ENCODE measurements at places on chromosomes 6 and 20.

GRCh38 chr6:39897698-39898097 lies 36.6 kb downstream of the MOCS1 start:
- no peak for DNase-seq

DNA sequence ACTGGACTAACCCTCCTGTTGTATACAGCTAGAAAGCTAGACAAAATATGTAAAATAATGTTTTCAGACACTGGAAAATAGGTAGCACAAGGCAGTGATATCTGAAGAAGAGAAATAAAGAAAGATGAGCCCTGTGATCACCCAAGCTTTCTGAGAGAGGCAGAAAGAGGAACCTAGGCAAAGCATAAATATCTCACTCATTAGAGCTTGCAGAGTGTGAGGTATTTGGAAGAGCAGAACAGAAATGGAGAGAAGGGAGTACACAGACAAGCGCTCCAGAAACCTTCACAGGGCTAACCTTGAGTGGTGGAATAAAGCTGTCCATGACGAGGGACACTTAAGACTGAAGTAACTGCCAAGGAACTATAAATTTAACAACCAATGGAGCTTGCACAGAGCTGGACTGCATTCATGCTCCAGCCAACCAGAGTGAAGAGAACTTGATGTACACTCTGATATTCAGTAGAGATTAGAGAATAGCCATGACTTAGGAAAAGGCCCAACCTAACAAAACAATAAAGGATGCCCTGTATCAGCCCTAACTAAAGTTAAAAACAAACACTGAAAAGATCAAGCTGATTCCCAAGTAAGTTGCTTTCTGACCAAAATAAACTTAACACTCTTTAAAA lies 280.9 kb upstream of the STXBP5 start:
- DNase-seq: no peak

DNA sequence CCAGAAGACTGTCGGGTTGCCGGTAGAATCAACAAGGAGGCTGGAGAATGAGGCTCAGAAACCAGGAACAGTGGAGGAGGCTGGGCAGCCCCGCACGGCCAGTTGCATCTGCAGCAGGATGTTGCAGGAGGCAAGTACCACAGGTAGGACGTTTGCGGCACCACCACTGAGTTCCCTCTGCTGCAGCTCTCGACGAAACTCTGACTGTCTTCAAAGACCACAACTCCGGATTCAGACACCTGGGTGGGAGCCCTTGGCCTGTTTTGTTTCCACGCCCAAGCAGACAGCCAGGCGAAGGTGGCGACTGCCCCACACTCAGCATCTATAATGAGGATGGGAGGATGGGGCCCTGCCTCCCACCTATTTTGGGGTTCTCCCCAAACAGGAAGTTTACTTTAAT lies 218.2 kb downstream of the ZDHHC14 start:
- DNase-seq: no peak

- DNase-seq: no peak
Measured at GRCh38 chr20:43525021-43525420, 17.5 kb downstream of the L3MBTL1 start.

GRCh38 chr6:43616725-43617472 lies 12.2 kb downstream of the GTPBP2 start:
- no peak for DNase-seq

- DNase-seq: no peak
Measured at GRCh38 chr20:23048283-23049200, 930 bp downstream of the THBD start.

DNA sequence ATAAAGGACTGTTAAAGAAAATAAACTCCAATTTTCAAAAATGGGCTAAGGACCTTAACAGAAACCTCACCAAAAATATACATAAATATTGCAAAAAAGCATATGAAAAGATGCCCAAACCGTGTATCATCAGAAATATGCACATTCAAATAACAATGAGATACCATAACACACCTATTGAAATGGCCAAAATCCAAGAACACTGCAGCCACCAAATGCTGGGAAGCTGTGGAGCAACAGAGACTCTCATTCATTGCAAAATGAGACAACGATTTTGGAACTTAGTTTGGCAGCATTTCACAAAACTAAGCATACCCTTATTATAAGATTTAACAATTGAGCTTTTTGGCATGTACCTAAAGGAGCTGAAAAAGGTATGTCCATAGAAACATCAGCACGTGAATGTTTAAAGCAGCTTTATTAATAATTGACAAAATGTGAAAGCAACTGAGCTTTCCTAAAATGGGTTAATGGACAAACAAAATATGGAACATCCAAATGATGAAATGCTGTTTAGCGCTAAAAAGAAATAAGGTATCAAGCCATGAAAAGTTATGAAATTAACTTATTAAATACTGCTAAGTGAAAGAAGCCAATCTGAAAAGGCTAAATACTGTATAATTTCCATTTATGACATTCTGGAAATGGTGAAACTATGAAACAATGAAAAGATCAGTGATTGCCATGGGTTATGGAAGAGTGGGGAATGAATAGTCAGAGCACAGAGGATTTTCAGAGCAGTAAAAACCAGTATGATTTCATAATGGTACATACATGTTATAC lies 592.6 kb upstream of the ADGRB3 start:
- DNase-seq: no peak

DNA sequence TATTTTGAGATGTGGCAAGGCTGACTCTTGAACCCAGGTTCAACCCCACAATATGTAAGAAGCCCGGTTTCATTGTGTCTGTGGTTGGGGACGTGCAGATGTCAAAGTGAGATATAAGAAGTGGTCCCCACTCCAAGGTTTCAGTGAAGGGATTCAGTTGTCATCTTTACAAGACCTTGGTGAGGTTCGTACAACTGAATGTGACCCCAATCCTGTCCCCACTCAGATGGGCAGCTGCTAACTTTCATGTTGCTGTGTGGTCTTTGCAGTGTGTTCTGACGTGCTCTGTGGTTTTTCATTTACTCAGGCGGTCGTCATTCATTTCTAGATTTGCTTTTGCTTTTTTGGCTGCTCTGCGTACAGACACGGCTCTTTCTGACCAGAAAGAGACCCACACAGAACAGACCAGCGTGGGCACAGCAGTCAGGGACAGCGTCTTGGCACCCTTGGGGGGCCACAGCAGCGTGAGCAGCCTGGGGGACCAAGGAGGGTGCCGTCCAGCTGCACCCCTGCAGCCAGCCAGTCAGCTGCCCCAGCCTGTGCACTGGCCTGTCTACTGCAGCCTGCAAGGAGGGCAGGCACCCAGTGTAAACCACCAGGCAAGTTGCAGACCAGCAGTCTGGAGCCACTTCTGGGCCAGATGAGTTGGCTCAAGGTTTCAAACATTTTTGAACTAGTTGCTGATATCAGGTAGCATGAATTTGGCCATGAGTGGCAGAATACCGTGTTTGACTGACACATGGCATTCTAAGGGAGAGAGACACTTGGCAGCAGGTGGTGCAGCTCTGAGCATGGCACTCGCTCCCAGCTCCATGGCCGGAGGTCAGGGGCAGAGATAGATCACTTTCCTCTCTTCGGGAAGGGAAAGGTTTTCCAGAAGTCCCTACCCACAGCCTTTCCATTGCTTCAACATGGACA lies 49.4 kb upstream of the IRF4 start:
- DNase-seq: no peak

- DNase-seq: no peak
Measured at GRCh38 chr6:2806644-2807043, 35.0 kb downstream of the SERPINB1 start.

GRCh38 chr20:14148042-14148441 lies 152.7 kb downstream of the MACROD2 start:
- DNase-seq: no peak

GRCh38 chr20:59043698-59044097 lies 1.1 kb upstream of the PRELID3B start:
- no peak for DNase-seq

DNA sequence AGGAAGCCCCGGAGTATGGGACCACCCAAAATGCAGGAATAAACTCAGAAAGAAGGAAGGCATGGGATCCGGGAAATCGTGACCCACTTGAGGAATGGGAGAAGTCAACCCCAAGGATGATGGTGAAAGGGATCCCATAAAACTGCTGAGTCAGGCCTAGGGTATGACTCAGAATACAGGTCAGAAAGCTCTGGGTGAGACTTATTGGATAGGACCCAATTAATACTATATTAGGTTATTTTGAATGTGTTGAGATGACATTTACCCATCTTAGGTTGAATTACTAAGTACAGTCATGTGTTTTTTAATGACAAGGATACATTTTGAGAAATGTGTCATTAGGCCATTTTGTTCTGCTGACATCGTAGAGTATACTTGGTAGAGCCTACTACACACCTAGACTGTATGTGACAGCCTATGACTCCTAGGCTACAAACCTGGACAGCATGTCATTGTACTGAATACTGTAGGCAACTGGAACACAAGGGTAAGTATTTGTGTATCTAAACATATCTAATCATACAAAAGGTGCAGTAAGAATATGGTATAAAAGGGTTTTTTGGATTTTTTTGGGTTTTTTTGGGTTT lies 17.1 kb upstream of the HIVEP1 start:
- no peak for DNase-seq

GRCh38 chr20:38651154-38651553 lies 49.5 kb downstream of the ARHGAP40 start:
- no peak for DNase-seq

All from stimulated activated CD8-positive, alpha-beta memory T cell treated with anti-CD3 and anti-CD28 coated beads, Interleukin-12 subunit alpha, Interleukin-12 subunit beta, amount 100 ng/mL, for 1 hour (primary cell).